ENCODE measurements at places on chromosomes 1 and 21.

DNA sequence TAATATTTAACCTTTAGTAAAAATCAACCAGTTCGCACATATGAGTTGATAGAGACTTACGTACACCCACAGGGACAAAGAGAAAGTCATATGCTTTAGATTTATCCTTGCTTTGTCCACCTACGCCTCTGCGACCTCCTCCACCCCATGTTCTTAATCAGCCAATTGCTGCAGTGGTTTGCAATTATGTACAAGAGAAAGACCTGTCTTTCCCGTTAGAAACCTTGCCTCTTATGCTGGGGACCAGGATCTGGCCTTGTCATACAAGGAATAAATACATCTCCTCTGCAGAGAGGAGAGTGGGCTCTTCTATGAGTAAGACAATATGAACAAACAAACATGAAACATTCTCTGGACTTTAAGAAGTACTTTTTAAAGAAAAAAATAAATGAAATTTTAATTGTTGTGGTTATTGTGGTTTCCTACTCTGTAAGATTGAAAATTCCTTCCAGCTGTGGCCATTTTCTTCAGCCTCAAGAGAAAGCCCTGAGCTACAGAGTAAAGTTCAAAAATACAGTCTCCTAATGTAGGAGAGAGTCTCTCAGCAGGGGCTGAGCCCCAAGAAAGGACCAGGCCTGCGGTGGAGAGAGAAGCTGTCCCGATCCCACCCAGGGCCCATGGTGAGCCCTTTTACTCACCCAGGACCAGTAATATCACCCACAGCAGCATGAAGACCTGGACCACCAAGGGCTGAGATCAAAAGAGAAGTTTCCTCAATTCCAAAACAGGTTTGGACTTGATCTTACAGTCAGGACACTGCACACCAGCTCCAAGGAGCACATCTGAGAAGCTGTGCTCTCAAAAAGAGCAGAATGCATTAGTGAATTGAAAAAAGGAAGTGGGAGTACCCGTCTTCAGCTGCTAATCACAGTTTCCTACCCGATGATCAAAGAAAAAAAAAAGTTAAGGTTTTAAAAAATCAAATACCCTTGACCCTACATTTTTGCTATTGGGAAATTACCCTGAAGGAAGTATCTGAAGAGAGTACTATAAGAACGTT is at the start of gene FCRL5:
FCRL5 (minus strand) TSS at position 822 of the 1,000 bp plus-strand sequence; CDS start at position 669, 153 bp downstream.
- DNase-seq = no peak

- no peak for DNase-seq
Observed at GRCh38 chr1:3461934-3462275, 7.4 kb downstream of the ARHGEF16 start.

- no peak for DNase-seq
Observed at GRCh38 chr1:23392125-23392855, 22.7 kb upstream of the ZNF436 start.

- no peak for DNase-seq
Observed at GRCh38 chr1:61007534-61008364, 74.6 kb upstream of the NFIA start.

DNA sequence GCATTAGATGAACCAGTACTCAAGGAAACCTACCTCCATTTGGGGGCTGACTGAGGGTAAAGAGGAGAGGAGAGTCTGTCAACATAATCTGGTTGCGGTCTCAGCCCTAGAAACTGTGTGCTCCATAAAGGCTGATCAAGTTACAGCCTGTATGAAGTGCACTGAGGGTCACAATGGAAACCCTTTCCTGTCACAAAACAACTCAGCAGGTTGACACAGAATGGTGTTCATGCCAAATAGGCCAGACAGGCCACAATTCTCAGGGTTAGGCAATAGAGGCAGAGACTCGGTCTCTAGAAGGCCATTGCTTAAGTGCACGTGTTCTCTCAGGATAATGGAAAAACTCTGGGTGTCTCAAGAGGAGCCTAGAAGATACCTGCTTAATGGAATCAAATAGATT is 4.1 kb upstream of the ANKRD35 start:
- DNase-seq = no peak

- no peak for DNase-seq
Observed at GRCh38 chr1:17061892-17062291, 8.1 kb upstream of the SDHB start.

DNA sequence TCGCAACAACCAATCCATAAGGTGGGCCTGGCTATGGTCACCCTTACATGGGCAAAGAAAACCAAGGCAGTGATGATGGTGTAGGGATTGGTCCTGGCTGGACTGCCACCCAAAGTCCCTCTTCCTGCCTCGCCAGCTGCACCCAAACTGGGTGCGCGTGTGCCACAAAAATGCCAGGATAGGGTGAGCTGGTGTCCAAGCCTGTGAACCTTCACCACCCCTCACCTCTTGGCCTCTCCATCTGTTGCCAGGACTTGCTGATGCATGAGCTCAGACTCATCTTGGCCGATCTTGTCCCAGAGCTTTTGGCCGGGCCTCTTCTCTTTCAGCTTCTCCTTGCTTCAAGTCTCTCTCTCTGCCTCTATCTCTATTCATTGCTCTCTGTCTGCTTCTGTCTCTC is 41.8 kb downstream of the FOXD2 start:
- DNase-seq = no peak

GRCh38 chr1:109733236-109733870 is 7.5 kb downstream of the GSTM3 start:
- no peak for DNase-seq

DNA sequence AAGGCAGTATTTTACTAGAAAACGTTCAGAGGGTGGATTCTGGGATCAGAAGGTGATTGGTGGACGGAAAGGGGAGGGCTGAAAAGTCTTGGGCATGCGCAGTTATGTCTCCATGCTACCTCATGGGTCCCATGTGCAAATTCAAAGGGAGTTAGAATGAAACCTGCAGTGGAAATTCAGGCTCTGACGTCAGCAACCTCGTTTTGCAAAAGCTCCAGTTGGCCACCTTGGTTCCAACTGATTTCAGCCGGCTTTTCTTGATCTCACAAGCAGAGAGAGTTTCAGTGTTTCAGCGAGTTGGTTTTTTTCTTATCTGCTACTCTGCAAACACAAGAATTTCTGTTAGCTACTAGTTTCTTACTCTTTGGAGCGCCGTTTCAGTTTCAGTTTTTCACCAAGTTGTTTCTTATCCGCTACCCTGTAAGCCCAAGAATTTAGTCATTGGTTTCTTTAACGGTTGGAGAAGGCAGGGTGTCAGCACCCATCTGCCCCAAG is 69.8 kb upstream of the PGBD5 start:
- no peak for DNase-seq

GRCh38 chr21:32645261-32646182 is 33.3 kb upstream of the CFAP298 start:
- no peak for DNase-seq

DNA sequence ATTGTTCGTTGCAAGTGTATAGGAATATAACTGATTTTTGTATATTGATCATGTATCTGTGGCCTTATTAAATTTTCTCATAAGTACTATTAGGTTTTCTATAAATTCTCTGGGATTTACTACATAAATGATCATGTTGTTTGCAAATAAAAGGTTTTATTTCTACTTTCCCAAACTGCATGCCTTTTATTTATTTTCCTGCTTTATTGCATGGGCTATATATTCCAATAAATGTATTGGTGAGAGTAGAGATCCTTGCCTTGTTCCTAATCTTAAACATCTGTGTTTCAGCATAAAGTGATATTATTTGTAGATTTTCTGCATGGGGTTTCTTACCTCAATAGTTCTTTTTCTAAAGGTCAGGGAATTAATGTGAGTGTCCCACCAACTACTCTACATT is 107.0 kb upstream of the CD55 start:
- no peak for DNase-seq

DNA sequence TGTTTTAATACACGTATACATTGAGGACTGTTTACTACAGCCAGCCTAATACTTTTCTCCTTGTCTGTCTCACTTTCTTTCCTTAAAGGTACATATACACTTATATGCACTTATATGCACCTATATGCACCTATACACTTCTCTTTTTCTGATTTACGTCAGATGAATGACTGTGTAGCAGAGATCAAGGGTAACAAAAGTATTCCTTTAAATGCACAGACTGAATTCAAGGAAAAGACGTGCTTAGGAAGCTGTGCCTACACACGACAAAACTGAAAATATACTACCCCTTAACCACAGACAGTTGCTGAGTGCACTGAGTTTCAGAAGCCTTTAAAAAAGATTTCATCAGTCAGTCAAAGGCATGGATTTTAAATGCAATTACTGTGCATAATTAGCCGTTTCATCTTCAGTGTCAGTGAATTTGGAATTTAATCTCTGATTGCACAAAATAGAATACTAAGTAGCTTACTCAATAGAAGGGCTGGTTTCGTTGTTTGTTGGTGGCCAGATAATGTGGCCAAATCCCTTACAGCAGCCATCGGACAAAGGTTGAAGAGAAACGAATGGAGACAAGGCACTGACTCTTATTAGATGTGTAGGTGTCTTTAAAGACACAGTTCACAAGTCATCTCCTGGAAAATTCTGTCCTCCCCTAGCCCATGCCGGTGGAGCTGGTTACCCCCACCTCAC is 38.3 kb upstream of the TARBP1 start:
- DNase-seq = no peak
